ENCODE measurements at places on chromosomes 3 and 15.

GRCh38 chr3:189170559-189170958, 1.2 kb upstream of the TPRG1 start:
- DNase-seq: no peak

DNA sequence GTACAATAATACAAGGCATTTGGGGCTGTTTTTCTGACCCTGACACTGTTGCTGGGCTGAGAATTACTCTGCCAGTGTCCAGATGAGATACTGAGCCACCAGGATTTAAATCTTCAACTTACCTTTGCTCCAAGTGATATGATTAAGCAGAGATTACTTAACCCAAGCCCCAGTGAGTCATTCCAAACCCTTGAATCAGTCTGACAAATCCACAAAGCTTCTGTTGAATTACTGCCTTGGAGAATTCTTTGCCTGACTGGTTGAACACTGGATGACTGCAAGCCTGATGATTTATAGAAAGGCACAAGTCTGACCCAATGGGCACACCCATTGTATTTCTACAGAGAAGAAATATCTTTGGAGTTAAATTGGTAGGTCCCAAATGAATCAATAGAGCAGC, 88.2 kb upstream of the TSC22D2 start:
- DNase-seq: no peak

DNA sequence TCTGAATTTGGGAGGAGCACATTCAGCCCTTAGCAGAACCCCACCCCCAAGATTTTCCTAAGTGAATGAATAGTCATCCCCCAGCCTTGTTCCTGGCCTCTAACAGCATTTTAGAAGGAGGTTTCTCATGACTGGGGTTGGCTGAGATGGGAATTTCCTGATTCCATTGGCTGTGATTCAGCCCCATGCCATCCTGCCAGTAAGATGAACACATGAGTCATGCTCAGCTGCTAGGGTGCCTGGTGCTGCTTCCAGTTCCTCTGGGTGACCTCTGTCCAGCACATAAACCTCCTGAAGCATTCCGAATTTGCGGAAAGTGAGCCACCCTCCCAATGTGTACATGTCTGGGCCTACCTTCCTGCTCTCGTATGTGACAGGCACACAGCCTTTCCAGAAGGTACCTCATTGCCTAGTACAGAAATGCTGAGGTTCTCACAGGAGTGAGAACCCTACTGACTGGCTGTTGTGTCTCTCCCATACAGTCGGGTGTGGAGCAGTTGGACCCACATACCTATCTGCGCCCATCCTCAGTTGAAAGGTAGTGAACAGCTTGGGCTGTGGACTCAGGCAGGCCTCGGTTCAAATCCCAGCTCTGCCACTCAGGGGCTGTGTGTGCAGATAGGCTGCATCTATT, 91.7 kb downstream of the APBA2 start:
- peak; percentile 86 for DNase-seq

- DNase-seq: no peak
Measured at GRCh38 chr15:28004143-28005003, 94.7 kb downstream of the OCA2 start.

DNA sequence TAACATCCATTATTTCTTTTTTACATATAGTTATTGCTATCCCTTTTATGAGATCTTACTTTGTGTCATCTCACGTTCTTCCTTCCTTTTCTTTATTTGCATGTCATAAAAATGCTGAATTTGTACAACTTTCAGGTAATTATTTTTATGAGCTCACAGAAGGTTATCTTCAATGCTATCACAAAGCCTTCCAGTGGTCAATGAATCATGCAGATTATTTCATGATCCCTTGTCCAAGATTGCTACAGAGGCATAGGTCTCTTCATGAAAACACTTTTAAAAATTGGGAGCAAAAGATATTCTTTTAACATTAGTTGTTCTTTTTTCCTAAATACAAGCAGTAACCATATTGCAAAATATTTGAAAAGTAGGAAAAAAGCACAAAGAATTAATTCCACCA, 880.1 kb upstream of the NR2F2 start:
- DNase-seq: no peak
